KBM-7 (cell line): ENCODE measurements at places on chromosomes 16 and 17.

- DNase-seq = no peak
Observed at GRCh38 chr17:71251951-71252350, 868.9 kb upstream of the SOX9 start.

- DNase-seq = no peak
Observed at GRCh38 chr16:51365715-51366114, 214.6 kb upstream of the SALL1 start.

DNA sequence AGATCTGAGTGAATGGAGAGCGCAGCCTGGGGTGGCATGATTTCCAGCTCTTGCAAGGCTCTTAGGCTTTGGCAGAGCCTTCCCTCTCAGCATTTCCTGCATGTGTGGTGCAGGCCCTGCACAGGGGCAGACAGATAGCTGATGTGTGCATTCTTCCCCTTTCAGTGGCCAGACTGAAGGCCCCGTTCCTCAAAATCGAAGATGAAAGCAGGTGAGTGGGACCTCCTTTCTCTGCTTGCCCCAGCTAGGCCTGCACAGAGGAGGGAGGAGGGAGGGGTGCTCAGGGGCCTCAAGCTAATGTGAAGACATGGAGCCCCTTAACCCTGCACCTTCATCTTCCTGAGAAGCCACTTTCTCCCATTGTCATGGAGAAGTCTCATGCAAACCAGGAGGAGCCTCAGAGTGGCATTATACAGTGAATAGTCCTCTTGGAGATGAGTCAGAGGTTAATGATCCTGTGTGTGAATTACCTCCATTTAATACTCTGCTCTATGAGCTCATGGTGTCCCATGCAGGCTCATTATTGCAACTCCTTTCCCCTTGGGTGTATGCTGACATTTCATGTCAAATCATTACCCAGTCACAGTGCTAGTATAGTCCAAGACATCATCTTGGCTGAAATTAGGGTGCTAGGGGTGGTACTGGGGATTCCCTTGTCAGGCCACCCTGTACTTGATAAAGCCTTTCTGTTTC, 20.4 kb upstream of the ADAM11 start:
- DNase-seq = no peak

GRCh38 chr16:22924492-22924891, 110.5 kb downstream of the HS3ST2 start:
- no peak for DNase-seq

DNA sequence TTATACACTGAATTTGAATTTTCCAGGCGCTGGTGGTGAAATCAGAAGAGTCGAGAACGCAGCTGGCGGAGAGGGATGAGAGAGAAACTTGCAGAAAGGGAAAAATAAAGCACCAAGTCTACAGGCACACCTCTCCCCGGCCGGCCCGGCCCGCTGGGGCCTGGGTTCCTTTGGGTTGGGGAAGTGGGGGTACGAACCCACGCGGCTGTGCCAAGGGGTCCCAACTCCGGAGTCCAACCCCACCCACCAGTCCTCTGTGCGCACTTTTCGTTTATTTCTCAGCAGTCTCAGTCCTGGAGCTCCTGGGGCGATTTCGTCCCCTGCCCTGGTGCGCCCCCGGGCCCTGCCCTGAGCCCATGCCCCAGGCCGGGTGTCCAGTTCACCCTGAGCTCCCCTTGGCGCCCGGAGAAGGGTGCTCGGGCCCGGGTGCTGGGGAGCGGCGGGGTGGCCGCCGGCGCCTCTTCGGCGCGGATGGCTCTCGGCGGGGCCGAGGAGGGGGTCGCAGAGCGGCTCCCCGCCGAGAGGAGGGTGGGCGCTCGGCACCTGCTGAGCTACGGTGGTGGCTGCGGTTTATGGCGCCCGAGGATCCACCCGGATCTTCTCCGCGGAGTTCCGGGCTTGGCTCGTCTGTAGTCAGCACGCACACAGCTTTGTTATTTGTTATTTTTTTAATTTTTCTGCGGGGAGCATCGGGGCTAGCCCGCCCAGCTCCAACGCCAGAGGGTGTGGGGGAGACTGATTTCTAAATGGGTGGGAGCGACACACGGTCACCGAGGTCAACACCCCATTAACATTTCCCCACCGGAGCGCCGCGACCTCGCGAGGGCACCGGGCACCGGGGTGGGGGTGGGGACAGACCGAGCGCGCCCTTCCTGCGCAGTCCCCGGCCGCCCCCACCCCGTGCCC, 15.7 kb upstream of the CBX8 start:
- DNase-seq = no peak

- no peak for DNase-seq
Observed at GRCh38 chr17:31537565-31538011, 146.1 kb downstream of the RAB11FIP4 start.

- no peak for DNase-seq
Observed at GRCh38 chr16:3863587-3863986, 16.9 kb downstream of the CREBBP start.

DNA sequence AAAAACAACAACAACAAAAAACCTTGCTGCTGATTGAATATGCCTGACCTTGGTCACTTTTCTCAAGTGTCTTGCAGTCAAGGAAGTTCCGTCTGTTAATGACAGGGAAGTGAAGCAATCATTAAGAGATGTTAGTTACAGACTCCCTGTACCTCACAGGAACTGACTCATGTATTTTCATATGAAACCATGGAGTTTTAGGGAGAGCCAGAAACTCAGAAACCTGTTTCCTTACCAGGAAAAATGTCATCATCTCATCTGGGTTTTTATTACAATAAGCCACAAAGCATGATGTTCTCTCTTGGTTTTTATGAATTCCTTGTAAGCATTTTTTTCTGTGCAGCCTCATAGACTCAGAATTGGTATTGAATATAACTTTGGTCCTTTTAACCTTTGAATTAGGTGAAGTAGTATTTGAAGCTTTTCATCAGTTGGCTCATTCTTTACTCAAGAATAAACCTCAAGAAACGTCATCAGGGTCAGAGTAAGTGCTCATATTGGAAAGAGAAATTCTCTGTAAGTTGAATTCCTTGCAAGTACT, 10.3 kb downstream of the LYRM1 start:
- peak; percentile 89 for DNase-seq
